Camera-type eye (tissue), 1 donor: ENCODE measurements at places on chromosomes 16 and 17. TPM values are rescaled to one million over a fixed set of nuclear protein-coding genes. Genes with fewer than 3 reads are reported as not detected.

The CEP295NL gene
- total RNA-seq = 11.7 TPM

The ESRP2 gene
- 4.6 TPM for total RNA-seq

The FNDC8 gene
- total RNA-seq = not detected

The NKD1 gene
- total RNA-seq = 15.0 TPM

The CDRT15L2 gene
- not detected for total RNA-seq
